ENCODE measurements at places on chromosomes 7 and 10.

GRCh38 chr10:3779158-3779741 lies 5.8 kb downstream of the KLF6 start:
- no peak for DNase-seq

- no peak for DNase-seq
Observed at GRCh38 chr7:8389593-8390261, 43.7 kb upstream of the NXPH1 start.

GRCh38 chr7:526460-527034 lies 6.9 kb upstream of the PDGFA start:
- DNase-seq: no peak

DNA sequence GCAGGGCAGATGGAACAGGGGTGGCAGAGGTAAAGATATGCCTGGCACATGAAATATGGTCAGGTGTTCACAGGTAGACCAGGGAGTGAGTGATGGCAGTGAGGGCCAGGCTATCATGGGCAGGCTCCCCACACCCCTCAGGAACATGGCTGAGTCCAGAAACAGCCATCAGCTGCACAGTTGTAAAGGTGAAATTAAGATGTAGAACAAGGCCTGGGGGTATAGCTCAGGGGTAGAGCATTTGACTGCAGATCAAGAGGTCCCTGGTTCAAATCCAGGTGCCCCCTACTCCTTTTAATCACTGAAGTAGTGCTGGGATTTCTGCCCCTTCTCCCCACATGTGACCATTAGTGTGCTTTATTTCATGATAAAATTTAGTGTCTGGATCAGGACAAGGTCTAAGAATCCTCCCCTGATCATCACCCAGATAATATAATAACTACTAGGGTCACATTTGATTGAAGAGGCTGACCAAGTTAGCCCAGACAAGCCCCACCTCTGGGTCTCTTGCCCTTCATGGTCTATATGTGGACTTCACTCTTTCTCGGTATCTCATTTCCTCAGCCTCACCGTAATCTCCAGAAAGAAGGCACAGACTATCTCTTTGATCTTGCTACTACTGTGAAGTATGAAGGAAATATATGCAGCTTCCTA lies 69.0 kb downstream of the ZNF783 start:
- no peak for DNase-seq

DNA sequence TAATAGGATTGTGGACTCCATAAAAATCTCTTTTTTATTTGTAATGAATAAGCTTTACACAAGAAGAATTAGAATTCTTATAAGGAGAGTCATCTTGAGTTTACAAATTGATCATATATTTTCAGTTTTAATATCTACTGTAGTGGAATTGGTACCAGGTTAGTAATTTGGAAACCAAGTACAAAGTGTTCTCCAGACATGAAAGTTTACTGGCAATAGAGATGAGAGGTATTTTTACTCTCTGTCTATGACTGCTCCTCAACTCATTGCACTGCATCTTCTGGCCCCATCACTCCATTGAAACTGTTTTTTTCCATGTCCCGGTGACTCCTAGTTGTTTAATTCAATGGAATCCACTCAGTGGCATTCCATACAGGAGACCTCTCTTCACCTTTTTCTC lies 164.5 kb upstream of the SMIM30 start:
- DNase-seq: no peak
